ENCODE measurements at places on chromosomes 7 and 10.

DNA sequence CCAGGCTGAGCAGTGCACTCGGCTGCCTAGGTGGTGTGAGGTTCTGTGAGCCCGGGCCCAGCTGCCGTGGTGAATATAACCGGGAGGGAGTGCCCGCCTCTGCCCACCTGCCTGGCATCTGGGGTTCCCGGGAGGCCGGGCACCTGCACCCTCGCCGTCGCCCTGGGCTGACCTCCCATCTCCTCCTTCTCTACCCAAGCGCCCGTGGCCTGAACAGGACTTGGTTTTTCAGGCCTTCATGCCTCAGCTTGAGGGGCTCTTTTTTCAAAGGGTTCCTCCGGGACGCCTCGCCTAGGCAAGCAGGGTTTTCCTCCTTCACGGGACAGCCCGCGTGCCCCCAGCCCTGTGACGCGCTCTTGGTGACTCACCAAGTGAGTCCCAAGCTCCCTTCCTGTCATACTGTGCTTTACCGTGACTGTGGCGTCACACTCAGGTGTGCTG lies 9.9 kb downstream of the INPP5A start:
- DNase-seq: no peak

DNA sequence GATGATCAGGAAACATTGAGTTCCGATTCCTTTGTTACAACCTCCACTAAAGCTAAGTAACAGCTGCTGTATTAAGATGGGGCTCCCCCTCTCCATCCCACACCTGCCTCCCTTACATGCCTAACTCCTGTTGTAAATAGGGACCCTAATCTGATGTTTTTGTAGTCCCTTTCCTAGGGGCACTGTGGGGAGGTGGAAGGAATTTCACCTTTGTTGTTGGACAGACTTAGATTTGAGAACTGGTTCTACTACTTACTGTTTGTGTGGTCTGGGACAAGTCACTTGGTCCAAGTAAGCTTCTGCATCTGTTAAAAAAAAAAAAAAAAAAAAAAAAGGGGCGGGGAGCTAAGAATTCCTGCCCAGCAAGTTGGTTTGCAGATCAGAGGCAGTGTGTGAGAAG lies 42.6 kb downstream of the KIAA1217 start:
- no peak for DNase-seq

GRCh38 chr7:47973739-47974138 lies 5.7 kb downstream of the HUS1 start:
- no peak for DNase-seq

GRCh38 chr10:570628-571163 lies 118.8 kb downstream of the DIP2C start:
- no peak for DNase-seq

GRCh38 chr7:30814700-30815387 lies 43.6 kb downstream of the MINDY4 start:
- no peak for DNase-seq

GRCh38 chr10:78634389-78634815 lies 434.4 kb upstream of the ZMIZ1 start:
- no peak for DNase-seq

- no peak for DNase-seq
Observed at GRCh38 chr7:31084226-31084625, 32.1 kb downstream of the ADCYAP1R1 start.

- no peak for DNase-seq
Observed at GRCh38 chr7:105745681-105746330, 130.6 kb downstream of the ATXN7L1 start.

DNA sequence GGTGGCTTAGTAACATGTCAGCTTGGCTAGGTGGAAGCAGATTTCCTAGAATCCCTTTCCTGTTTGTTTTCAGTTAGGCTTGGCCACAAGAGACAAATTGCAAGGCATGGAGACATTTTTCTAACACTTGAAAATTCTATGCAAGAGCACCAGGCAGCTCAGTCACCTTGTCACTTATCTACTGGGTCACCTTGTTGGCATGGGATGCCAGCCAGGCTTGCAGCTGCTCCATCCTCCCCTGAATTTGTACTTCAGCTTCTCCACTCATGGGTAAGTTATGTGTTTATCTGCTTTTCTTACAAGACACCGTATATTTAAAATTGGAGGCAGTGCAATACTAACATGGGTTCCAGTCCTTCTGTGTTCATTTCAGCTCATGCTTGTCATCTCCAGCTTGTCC lies 40.2 kb upstream of the CCSER2 start:
- no peak for DNase-seq

DNA sequence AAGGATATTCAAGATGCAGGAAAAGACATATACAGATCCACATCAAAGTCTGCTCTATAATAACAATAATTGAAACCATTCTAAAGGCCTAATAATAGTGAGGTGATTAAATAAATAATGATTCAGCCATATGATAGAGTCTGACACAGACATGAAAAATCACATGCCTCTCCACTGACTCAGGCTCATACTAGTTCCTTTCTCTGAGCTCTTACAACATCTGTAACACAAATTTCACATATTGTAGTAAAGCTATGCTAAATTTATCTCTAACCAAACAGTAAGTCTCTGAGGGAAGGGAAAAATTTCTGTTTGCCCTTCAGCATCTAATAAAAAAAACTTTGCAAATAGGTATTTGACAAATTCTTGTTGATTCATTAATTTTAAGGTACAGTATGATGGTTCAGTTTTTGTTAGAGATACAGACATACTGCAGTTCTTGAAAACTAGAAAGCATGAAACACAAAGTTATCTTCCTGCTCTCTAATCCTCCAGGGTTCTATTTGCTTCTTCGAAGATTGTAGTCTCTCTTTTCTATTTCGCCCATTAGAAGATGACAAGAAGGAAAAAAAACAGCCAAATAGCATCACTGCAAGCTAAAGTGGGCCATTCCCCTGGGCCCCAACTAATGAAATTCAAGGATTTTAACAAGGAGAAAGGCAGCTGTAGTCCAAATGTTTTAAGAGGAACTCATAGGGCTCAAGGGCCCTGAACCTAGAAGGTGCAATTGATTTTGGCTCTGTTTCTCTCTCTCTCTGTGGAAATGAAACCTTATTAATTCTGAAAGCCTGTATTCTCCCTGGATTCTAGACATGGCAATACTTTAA lies 53.9 kb downstream of the CUBN start:
- DNase-seq: no peak

DNA sequence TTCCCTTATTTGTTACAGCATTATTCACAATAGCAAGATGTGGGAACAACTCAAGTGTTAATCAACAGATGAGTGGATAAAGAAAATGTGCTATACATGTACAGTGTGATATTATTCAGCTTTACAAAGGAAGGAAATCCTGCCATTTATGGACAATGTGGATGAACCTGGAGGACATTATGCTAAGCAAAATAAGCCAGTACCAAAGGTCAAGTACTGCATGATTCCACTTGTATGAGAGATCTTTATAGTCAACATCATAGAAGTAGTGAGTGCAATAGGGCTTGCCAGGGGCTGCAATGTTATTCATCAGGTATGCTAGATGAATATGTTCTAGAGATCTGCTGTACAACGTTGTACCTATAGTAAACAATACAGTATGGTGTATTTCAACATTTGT lies 138.5 kb upstream of the AGR3 start:
- no peak for DNase-seq

DNA sequence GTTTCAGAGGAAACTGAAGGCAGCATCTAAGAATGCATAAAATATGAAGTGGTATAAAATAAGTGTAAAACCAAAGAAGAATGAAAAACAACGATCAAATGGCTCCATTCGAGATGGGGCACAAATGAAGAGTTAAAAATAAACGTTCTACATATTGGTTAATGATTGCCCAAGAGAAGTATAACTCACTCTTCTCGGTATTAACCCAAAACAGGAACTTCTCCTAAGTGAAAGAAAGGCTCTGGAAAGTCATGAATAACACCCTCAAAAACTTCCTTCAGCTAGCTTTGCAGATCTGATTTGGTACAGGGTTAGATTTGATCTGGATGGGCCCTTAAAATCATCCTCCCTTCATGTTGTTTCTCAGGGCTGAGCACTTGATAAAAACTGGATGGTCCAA lies 94.3 kb upstream of the ADO start:
- DNase-seq: no peak

DNA sequence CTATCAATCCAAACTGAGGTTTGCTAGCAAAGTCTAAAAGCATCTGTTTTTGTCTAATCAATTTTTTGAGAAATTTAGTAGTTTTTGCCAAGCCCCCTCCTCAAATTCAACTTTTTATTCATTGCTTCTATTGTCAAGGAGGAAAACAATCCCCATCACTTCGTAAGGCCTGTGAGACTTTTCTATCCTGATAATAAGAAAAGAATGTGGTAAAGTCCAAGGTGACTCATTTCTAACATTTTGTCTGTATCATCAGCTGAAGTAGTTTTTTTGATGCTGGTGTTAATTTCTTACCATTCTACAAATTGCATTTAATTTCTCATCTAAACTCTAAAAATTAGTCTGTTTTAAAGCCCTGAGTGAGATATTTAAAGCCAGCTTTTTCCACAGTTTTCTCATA lies 11.7 kb downstream of the ANK3 start:
- no peak for DNase-seq

GRCh38 chr10:119625570-119626280 lies 25.5 kb upstream of the BAG3 start:
- DNase-seq: no peak

DNA sequence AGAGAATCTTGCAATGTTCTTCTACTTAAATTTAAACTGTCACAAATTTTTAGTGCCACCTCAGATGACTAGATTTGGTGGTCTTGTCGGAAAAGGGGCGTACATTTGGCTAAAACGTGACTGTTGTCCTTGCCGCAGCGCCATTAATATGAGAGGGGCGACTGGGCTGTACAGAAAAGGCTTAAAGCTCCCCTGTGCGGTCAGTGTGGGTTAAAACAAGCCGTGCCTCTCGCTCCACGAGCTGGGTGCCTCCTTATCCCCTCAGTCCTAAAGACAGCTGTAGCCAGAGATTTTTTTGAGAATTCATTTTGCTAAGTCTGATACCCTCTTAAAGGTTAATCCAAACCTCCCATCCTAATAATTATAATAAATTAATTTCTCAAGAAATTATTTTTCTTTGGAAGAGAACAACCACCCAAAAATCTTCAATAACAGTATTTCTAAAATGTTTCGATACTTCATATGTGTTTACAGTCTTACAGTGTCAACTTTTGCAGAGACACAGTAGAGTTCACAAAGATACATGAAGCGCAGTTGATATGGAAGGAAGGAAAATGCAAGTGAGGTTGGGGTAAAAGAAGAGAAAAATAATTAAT lies 68.6 kb downstream of the C7orf25 start:
- no peak for DNase-seq

DNA sequence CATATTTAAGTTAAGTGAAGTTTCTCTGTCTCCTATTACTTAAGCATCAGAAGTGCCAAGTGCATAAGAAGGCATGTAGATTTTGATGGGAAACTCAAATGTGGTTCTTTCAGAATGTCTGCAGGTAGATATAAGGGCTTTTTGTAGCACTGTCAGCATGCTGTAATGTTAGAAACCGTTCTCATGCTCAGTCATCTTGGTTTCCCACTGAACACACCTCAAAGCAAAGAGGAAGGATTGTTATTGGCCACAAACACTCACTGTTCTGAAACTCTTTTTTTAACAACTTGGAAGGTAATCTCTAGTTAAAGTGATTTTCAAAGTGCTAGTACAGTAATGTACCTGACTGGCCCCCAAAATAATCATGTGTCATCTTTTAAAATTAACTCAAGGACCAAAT lies 126.0 kb downstream of the AASS start:
- DNase-seq: no peak

- DNase-seq: no peak
Observed at GRCh38 chr10:2953495-2953894, 113.9 kb upstream of the PFKP start.

DNA sequence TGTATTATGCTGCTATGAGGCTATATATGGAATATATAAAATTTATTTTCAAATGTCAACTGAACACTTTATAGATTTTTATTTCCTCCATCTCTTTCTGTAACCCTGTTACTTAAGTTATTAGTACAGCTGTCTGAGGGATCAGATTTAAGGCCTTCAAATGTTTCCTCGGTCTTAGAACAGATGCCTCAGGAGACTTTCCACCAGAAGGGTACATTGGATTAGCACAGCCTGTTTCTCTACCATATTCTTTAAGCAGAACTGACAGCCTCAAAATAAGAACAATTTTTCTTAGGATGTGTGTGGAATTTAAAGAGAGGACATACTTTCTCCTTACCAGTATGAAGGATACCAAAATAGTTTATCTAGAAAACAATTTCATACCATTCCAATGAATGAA lies 53.0 kb upstream of the HGF start:
- no peak for DNase-seq

DNA sequence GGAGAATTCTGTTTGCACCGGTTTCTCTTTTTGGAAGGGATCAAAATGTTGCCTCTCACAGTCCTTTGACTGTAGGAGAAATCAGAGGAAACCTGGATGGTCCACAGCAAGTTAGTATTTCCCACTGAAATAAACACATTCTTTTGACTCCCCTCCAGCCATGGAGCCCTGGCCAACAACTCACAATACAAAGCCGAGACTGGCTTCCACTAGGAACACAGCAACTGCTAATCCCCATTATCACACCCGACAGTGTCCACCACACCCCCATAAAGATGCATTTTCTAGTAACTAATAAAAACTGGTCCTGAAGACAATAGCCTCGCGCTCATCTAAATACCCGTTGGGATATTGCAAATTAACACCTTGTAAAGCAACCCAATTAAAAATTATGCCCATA lies 798 bp upstream of the MACROH2A2 start:
- DNase-seq: no peak

- no peak for DNase-seq
Observed at GRCh38 chr10:60291344-60291930, 98.2 kb downstream of the ANK3 start.

GRCh38 chr10:27695088-27695487 lies 50.5 kb downstream of the MKX start:
- no peak for DNase-seq

DNA sequence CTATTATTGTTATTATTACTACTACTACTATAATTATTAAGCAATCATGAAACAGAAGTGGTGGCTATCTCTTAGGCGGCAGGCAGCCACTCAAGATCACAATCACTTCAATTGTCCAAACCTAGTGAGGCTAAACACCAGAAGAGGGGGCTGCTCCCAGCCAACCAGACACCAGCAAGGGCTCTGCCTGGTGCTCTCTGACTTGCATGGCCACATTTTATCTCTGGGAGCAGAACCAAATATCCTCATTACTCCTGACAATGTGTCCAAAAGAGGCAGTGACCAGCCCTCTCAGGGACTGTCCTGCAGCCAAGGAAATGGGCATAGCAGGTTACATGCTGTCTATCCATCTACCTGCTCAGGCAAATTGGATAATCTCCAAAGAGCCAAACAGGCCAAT lies 187.4 kb upstream of the PDE1C start:
- DNase-seq: no peak

GRCh38 chr7:134024739-134025138 lies 102.4 kb upstream of the LRGUK start:
- DNase-seq: no peak

- no peak for DNase-seq
Observed at GRCh38 chr7:29479301-29480200, 84.1 kb upstream of the PRR15 start.

Data from T1000 (cell line).